ENCODE measurements at places on chromosomes 1 and 21.

DNA sequence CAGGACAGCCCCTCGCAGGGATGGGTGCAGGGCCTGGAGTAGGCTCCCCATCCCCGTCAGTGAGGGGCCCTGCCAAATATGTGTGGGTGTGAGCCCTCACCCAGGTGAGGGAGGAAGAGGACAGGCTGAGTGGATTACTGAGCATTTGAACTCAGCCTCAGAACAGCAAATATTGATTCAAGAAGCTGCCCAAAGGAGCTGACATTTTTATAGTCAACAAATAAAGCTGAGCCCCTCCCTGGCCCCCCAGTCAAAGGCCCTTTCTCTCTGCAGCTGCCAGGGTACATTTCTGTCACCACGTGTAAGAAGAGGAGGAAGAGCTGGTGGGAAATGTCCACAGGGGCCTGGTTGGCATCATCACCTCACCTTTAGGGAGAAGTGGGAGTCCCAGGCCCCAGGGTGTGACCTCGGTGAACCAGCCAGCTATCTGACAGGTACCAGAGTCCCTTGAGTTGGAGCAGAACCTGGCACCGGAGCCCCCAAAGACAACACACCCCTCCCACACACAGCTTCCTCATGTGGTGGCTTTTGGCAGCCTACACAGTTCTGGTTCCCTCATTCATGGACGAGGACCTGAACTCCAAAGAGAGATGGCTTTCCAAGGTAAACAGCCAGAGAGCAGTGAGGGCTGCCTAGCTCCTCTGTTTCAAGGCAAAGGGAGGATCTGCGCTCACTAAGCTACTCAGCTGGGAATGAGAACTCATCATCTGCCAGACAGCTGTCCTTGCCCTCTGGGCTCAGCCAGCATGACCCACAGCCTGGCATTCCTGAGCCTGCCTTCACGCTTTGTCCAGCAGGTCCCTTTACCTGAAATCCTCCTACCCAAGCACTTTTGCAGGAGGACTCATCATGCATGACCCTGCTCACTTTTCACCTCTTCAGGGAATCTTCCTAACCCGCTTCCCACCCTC, 43.0 kb upstream of the TENT5C start:
- DNase-seq = no peak

DNA sequence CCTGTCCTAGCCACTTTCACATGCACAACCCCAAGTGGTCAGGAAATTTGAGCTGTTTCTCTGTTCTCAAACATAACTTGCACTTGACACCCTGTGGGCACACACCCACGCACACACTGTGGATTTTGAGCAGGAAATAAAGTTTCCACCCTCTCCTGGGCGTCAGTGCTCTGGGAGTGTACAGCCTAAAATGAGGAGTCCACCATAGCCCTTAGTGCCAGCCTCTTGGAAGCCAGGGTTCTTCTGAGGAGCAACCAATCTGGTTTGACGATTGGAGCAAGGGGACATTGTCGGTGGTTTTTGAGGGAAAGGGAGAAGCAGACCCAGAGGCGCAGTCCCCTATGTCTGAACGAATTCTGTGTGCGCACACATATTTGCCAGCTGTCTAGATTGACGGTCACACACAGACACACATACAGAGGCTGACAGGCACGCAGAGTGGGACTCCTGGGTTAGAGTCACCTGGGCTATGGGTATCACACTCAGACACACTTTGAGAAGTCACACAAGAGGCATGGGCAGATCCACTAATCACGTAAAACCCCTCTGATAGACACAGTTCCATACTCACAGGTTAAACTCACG, 2.7 kb downstream of the DMBX1 start:
- no peak for DNase-seq

GRCh38 chr1:157173900-157174410, 35.8 kb upstream of the ETV3 start:
- DNase-seq = no peak

DNA sequence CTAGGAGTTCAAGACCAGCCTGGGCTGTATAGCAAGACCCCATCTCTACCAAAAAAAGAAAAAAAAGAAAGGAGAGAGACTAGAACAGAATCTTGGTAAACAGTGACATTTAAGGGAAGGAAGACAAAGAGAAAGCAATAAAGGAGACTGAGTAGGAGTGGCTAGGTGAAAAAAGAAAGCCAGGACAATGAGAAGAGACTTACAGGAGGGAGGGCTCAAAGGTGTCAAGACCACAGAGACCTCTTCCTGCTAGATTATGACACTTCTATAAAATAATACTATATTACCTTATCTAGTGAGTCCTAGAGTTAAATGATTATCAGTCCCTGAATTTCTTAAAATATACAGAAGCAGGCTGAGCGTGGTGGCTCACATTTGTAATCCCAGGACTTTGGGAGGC, 10.1 kb upstream of the EPRS1 start:
- no peak for DNase-seq

DNA sequence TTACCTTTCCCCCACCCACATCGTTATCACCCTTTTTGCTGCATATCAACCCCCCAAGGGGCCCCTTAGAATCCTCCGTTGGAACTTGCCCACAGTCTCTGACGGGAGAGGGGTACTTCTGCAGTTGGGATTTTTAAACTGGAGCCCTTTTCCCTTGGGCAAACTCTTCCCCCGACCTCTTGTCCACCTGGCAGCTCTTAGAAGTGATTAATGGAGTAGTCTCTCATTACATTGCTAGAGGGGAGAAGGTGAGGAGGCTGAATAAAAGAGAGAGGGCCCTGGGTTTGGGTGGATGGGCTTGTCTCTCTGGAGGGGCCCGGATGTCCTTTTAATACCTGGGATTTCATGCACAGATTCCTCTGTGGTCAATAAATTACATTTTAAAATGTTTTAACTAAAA, 27.2 kb upstream of the TSPAN2 start:
- no peak for DNase-seq

DNA sequence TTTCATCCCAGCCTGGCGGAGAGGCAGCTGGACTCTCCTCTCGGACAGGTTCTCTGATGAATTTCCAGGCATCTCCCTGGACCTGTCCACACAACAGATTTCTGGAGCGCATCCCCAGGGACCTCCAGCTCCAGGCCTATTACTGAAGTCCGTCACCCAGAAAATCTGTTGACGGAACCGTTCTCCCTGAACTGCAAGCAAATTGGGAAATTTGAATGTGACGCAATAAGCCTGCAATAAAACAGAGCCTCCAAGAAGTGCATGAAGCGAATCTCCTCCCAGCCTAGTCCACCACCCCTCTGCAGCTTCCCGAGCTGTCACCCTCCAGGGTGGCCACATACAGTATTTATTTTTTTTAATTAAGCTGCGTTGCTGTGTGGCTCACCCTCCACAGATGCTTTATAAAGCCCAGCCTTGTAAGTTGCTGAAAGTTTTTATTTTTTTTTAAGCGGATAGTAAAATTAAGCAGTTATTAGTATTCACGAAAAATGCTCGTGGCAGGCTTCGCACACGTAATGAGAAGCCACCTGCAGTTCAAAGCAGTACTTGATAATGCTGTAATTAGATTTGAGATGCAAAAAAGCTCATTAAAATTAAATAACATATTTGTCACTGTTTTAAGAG, 173.3 kb downstream of the CAMTA1 start:
- no peak for DNase-seq

DNA sequence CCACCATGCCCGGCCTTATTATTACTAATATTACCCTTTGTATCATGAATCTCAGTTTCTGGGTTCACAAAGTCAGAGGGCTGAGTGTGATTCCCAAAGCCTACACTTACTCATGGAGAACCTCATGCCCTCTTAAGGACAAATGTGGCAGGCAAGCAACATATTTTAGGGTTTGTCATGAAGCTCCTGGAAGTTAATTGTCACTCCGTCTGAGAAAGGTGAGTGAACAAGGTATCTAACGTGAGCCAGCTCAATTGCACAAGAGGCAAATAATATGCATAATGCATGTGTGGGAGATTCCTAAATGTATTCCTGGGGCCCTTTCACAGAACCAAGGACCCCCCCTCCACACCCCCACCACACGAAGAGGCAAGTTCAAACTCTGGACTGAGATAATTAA, 10.1 kb upstream of the TIAM1 start:
- DNase-seq = no peak

GRCh38 chr1:31624309-31624708, 6.8 kb downstream of the HCRTR1 start:
- DNase-seq = no peak

GRCh38 chr1:1385931-1386330, 10.9 kb upstream of the AURKAIP1 start:
- DNase-seq = no peak

- DNase-seq = no peak
Measured at GRCh38 chr1:61387829-61388228, 305.5 kb downstream of the NFIA start.

DNA sequence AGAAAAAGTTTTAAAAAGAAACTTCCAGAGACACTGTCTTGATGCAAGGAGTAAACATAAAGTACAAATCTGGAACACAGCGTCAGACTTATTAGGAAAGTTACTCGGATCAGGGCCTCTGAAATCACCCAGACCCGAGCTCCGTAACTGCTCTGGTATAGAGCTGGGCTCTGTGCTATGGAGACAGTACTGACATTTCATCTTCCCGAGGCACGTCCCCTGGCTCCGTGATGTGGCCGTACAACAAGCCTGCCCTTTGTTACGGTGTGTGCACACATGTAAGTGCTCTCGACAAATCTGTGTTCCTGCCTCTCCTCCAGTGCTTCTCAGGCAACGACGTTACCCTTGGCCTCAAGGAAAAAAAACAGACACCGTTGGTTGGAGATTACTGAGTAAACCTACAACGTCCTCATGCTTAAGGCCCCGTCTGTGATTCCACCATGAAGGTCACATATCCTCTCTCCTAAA, 107.0 kb upstream of the IRF2BP2 start:
- no peak for DNase-seq

DNA sequence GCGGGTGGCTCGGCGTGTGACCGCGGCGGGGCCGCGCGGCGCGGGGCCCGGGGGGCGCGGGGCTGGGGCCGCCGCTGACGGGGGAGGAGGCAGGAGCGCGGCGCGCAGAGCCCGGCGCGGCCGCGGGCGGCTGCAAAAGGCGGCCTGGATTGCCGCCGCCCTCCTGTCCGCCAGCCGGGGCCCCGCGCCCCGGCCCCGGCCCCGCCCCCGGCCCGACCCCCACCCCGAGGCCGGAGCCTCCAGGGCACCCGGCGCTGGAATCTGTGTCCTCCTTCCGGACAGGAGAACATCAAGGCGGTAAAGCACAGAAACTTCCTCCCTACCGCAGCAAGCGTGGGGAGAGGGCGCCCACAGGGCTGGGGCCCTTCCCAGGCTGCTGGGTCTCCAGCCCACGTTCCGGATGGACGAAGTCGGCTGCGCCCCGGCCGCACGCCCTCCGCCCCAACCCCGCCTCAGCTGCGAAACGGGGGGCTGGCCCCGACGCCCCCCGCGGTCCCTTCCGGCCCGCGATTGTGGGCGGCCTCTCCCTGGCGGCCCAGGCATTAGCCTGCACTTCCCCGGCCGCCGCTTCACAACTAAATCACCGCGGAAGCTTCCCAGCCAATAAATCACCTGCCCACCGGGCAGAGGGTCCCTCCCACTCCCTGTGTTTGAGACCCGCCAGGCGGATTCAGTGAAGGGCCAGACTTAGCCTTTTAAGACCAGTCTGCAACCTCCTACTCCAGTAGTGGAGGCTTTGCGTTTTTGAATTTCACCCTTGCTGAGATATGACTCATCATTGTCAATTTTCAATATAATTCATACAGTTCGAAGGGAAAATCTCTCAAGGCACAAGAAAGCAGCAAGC, 106.0 kb downstream of the SLC45A1 start:
- DNase-seq = no peak

DNA sequence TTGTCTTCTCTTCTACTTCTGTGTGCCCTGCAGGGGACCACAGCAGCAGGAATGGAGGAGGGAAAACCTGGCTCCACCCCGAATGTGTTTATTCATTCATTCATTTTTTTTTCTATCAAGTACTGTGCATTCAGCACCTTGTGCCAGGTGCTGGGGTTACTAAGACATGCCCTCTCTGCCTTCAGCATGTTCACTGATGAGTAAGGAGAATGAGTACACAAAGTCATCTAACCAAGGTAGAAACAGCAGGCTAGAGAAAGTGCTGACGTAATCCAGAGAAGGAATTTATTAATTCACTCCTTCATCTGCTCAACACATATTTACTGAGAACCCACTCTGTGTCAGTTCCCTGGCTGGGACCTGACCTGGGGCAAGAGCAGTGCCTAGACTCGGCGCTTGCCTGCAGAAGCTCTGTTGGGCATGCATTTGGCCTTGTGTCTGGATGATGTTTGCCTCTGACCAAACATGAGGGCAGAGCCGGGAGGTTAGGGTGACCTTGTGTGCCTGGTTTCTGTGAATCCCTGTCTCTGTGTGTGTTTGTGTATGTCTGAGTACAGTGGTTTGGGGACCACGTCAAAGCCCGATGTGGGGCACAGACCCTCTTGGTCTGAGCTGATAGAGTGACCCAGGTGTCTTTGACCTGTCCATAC, 3.3 kb upstream of the MYOG start:
- DNase-seq = no peak

DNA sequence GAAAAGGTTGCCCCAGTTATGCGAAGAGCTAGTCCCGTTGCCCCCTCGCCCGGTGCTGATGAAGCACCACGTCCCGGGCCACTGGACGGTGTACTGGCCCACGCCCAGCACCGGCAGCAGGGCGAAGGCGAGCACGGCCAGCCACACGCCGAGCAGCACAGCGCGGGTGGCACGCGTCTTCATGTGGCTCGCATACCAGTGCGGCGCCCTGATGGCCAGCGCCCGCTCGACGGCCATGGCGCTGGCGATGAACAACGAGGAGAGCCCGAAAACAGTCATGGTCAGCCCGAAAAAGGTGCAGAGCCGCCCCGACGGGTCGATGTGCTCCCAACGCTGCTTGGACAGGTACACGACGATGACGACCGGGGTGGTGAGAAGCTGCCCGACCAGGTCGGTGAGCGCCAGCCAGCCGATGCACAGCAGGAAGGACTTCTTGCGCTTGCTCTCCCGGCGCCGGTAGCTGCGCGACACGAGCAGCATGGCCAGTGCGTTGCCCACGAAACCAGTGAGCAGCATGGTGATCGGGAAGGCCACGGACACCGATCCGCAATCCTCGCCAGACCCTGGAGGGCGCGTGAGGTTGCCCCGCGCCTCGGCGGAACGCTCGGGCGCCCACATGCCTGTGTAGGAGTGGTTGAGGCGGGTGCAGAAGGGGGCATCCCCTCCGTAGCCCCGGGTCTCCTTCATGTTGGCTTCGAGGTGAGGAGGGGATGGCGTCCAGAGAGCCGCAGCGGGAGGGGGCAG, 553 bp downstream of the PTGER3 start:
- no peak for DNase-seq

GRCh38 chr1:166350490-166350889, 183.7 kb upstream of the FAM78B start:
- DNase-seq = no peak

- no peak for DNase-seq
Measured at GRCh38 chr21:36706482-36706852, 7.6 kb downstream of the SIM2 start.

GRCh38 chr1:116853680-116854402, 55.9 kb upstream of the PTGFRN start:
- no peak for DNase-seq

GRCh38 chr1:58437623-58438022, 108.9 kb downstream of the OMA1 start:
- no peak for DNase-seq

GRCh38 chr1:192086644-192087043, 71.6 kb upstream of the RGS18 start:
- no peak for DNase-seq

- DNase-seq = no peak
Measured at GRCh38 chr21:35207322-35207721, 158.2 kb upstream of the RUNX1 start.

- no peak for DNase-seq
Measured at GRCh38 chr1:155106862-155107261, 20.8 kb upstream of the EFNA1 start.

GRCh38 chr1:46451948-46452930, 37.4 kb upstream of the DMBX1 start:
- DNase-seq = no peak
